ENCODE measurements at places on chromosomes 1 and 21.

DNA sequence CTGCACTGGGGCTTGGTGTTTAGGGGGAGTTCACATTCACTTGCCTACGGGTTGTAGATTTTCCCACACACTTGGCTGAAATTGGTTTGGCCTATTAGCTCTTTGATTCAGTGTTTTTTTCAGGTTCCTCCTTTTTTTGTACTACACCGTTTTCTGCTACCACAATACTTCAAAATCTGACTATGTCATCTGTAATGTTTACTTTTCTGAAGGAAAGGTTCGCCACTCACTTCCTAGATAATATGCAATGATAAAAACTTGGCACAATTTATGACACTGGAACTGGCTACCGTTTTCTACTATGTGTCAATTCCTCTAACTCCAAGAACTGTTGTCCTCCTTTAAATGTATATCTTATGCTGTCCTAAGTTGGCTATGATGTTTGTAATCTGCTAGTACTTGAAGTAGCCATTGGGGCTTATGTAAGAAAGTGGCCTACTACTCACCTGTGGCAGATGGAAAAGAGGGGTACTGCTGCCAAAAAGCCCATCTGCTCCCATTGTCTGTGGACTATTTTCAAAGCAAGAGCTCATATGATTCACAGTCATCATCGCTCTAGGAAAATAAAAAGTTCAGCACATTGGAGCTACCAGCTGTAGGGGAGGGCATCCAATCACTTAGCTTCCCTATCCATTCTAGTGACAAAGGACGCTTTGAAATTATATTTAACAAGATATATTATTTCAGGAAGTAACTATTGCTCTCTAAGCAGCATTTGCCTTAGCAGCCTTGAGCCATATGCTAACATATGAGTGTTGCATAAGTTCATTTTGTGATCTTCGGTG, 42.4 kb upstream of the BACH1 start:
- DNase-seq, result no peak

GRCh38 chr1:223750730-223751570, 38.6 kb downstream of the CAPN2 start:
- no peak for DNase-seq

- DNase-seq, result no peak
These were observed 35.5 kb downstream of the ITGB3BP start for GRCh38 chr1:63487336-63488065.

DNA sequence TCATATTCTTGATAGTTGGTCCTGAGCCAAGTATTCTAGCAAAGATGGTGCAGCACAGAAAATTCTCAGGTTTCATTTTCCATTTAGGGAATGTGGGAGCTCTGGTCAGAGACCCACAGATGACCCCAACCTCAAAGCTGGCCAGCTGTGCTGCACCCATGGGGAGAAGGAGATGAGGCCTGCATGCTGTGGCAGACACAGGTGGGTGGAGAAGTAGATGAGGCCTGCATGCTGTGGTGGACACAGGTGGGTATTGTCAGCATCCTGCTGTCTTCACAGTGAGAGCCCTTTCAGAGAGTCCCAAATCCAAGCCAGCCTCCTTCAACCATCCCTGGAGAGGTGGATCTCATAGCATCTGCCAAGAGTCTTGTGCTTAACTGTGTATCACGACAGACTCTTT, 77.7 kb downstream of the DSCAM start:
- DNase-seq, result no peak

- no peak for DNase-seq
These were observed 206.7 kb downstream of the CTH start for GRCh38 chr1:70617728-70618127.

DNA sequence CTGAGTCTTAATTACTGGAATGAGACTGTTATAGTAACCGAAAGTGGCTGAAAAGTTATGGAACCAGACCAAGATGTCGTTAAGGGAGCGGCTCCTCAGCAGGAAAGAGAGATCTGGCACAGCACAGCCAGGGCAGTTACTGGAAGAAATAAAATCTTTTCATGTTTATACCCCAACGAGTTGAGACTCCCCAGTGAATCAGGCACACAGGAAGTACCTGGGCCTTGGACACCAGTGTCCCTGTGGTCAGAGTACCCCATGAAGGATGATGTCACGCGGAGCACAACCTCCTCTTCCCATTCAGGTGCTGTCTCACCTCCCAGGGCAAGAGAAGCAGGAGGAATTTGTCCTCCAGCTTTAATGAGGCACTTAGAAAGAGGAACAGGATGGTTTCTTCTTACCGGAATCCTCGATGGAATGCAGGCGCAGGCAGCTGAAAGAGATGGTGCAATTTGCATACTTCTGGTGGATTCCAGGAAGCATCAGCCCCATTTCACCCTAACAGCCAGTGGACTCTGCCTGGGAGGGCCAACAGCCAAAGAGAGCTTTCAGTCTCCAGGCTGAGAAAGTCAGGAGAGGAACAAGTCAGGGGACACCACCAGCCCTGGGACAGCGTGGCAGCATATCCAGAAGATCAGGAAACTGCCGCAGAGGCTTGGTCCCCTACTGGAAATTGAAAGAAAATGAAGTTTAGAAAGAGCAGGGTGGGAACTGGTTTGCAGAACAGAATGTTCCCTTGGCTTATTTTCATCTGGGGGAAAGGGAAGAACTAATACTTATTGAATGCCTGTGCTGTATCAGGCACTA, 35.9 kb upstream of the CTTNBP2NL start:
- DNase-seq, result peak; percentile 47

DNA sequence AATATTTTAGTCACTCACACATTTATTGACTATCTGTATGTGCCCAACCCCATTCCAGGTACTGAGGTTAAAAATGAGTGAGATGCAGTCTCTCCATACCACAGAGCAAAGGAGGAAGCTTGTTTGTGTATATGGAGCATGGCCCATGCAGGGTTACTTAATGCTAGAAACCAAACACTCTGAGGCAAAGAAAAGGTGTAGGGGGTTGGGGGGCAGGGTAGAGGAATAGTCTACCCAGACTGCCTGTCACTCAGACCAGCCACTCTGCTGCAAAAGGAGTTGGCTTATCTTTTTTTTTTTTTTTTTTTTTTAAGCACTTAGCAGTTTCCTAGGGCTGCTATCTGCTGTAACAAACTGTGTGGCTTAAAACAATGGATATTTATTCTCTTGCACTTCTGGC, 19.8 kb downstream of the PGM1 start:
- no peak for DNase-seq

DNA sequence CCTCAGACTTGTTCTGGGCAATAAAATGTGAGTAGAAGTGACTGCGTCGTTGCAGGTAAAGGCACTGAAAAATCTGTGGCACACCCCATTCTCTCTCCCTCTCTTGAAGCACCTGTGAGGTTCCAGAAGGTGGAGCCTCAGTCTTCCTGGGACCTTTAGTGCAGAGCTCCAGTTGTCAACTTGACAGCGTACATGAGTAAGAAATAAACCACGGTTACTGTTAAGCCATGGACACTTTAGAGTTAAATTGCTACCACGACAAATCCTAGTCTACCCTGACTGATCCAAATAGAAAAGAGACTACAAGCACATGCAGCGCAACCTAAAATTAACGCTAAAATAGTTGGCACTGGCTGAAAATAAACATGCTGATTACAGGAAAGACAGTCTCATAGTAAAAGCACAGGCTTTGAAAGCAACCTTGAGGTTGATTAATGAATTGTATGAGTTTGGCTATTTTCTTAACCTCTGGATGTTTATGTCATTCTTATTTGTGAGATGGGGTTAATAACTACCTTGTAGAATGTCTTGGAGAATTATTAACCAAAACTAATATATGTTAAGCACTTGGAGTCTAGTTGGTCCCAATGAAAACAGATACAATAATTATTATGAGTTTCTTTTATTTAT, 93.0 kb upstream of the PLPPR4 start:
- no peak for DNase-seq

- no peak for DNase-seq
These were observed 71.6 kb upstream of the C1orf21 start for GRCh38 chr1:184315254-184315653.
